ENCODE measurements at places on chromosomes 7 and 10.

- DNase-seq = no peak
- no peak overlapping the region for H3K4me3 ChIP-seq
- peak overlapping the region; percentile 99 for H3K27ac ChIP-seq
- H3K4me1 ChIP-seq = peaks cover 13% of the 10 kb centered on the region
These were observed 1.5 kb downstream of the NOC3L start for GRCh38 chr10:94361171-94361794.

DNA sequence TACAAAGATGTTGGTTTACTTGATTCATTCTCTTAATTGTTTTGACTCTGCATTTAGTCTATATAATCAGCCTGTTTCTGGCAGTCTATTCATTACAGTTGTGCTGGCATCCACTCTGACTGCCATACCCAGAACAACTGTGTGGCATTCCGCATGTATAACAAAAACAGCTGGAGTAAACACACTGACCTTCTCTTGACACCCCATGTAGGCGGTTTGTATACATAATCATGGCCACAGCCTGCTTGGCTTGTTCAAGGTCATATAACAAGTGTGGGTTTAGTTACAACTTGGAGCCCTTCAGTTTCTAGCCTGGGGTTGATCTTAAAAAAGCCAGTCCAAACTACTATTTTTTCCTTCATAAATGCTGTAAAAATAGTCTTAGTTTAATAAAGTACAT lies 70.9 kb downstream of the MBL2 start:
- no peak for DNase-seq
- no peak overlapping the region for H3K4me3 ChIP-seq

DNA sequence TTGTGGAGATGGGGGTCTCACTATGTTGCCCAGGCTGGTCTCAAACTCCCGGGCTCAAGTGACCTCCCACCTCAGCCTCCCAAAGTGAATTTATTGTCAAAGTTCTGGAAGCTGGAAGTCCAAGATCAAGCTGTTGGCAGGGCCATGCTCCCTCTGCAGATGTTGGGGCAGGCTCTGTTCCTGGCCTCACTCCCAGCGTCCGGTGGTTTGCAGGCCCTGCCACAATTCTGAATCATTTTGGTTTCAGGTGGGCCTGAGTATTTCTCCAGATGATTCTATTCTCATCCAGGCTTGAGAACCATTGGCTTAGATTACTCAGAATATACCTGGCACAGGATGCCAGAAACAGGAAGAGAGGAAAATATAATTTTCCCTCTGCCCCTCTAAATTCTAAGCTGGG lies 737.4 kb downstream of the TNS3 start:
- no peak overlapping the region for H3K27ac ChIP-seq
- no peak overlapping the region for H3K4me3 ChIP-seq
- no peaks in the 10 kb centered on the region for H3K27me3 ChIP-seq
- H3K4me1 ChIP-seq = no peaks in the 10 kb centered on the region

GRCh38 chr7:4720225-4720624 lies 38.1 kb downstream of the FOXK1 start:
- peak overlapping the region; percentile 8 for H3K4me3 ChIP-seq
- H3K27ac ChIP-seq = peak overlapping the region; percentile 58
- H3K4me1 ChIP-seq = peaks cover 34% of the 10 kb centered on the region
- no peak for DNase-seq
- peaks cover 9% of the 10 kb centered on the region for H3K36me3 ChIP-seq
- H3K27me3 ChIP-seq = no peaks in the 10 kb centered on the region

Measured in memory B cell (primary cell).